A549 treated with DMSO at 1 μM for 4 hours (cell line): ENCODE measurements at places on chromosomes 1 and 21. TPM values are rescaled to one million over a fixed set of nuclear protein-coding genes. Genes with fewer than 3 reads are reported as not detected.

PODN gene
- 0.09 TPM in 1 of 5 replicates, not detected in the others for total RNA-seq

CLCA1 gene
- total RNA-seq: not detected in 5 replicates

TMPRSS2 gene
- 0.04 TPM in 1 of 5 replicates, not detected in the others for total RNA-seq

SLC1A7 gene
- 0.04 TPM in 1 of 5 replicates, not detected in the others for total RNA-seq
